Left ventricle myocardium inferior (tissue), 1 donor: ENCODE measurements at places on chromosomes 6 and 20. TPM values are rescaled to one million over a fixed set of nuclear protein-coding genes. Genes with fewer than 3 reads are reported as not detected.

The CYP39A1 gene
- total RNA-seq = 5.4 TPM

The BMP2 gene
- 2.4 TPM for total RNA-seq

The LSM14B gene
- 51.6 TPM for total RNA-seq

The BMP7 gene
- total RNA-seq = 19.9 TPM

The FHL5 gene
- total RNA-seq = 5.3 TPM

The IGF2R gene
- 66.8 TPM for total RNA-seq

The RGL2 gene
- 59.4 TPM for total RNA-seq

The MAS1 gene
- not detected for total RNA-seq

The EPHA7 gene
- total RNA-seq = 12.5 TPM

DNA sequence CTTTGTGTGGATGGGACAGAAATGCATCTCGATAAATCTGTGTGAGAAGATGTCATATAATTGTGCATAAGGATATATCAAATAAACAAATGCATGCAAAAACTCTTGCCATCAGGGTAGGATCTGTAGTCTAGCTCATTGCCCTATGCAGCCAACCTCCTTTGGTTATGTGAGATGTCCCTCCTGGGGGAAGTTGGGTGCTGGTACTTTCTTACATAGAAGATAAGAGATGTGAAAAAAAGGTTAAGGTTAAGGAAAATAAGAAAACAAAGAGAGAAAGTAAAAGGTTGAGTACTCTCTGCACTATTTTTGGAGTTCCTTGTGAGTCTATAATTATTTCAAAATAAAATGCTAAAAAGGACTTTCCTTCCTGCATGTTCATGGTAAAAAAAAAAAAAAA, 30.4 kb downstream of the ZDHHC14 start:
- H3K27me3 ChIP-seq = no peaks in the 10 kb centered on the region
- H3K27ac ChIP-seq = no peak overlapping the region
- peaks cover 16% of the 10 kb centered on the region for H3K4me1 ChIP-seq
- DNase-seq = no peak
- H3K4me3 ChIP-seq = no peak overlapping the region

DNA sequence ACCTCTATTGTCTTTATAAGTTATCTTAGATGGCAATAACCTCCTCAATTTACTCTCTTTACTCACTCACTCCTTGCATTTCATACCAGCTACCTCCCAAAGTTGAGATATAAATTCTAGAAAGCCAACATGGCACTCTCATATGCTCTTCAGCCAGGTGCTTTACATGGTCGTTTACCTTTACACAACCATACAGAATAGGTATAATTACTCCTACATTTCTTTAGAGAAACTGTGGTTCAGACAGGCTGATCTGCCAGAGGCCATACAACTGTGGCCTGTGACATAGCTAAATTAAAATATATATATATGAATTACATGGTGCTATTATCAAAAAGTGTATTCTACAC, 45.7 kb downstream of the HBS1L start:
- no peak overlapping the region for H3K27ac ChIP-seq
- no peak overlapping the region for H3K4me3 ChIP-seq
- DNase-seq = no peak
- no peaks in the 10 kb centered on the region for H3K36me3 ChIP-seq
- peaks cover 3% of the 10 kb centered on the region for H3K4me1 ChIP-seq
- no peaks in the 10 kb centered on the region for H3K27me3 ChIP-seq

- peak overlapping the region; percentile 54 for H3K27ac ChIP-seq
- H3K27me3 ChIP-seq = peaks cover 69% of the 10 kb centered on the region
- H3K36me3 ChIP-seq = no peaks in the 10 kb centered on the region
- DNase-seq = peak; percentile 85
- peak overlapping the region; percentile 83 for H3K4me3 ChIP-seq
Measured at GRCh38 chr6:144063744-144064401, 31.5 kb downstream of the SF3B5 start.

- H3K36me3 ChIP-seq = no peaks in the 10 kb centered on the region
- peak; percentile 27 for DNase-seq
- H3K27ac ChIP-seq = peak overlapping the region; percentile 38
- H3K4me1 ChIP-seq = peaks cover 18% of the 10 kb centered on the region
- H3K4me3 ChIP-seq = no peak overlapping the region
Measured at GRCh38 chr6:105810105-105810921, 275.8 kb upstream of the PRDM1 start.

GRCh38 chr6:106199998-106200397, 113.9 kb downstream of the PRDM1 start:
- peaks cover 41% of the 10 kb centered on the region for H3K36me3 ChIP-seq
- no peaks in the 10 kb centered on the region for H3K4me1 ChIP-seq
- H3K27me3 ChIP-seq = no peaks in the 10 kb centered on the region
- no peak overlapping the region for H3K4me3 ChIP-seq
- H3K27ac ChIP-seq = no peak overlapping the region

- H3K36me3 ChIP-seq = no peaks in the 10 kb centered on the region
- H3K27ac ChIP-seq = no peak overlapping the region
Measured at GRCh38 chr6:337805-338368, 45.6 kb downstream of the DUSP22 start.

DNA sequence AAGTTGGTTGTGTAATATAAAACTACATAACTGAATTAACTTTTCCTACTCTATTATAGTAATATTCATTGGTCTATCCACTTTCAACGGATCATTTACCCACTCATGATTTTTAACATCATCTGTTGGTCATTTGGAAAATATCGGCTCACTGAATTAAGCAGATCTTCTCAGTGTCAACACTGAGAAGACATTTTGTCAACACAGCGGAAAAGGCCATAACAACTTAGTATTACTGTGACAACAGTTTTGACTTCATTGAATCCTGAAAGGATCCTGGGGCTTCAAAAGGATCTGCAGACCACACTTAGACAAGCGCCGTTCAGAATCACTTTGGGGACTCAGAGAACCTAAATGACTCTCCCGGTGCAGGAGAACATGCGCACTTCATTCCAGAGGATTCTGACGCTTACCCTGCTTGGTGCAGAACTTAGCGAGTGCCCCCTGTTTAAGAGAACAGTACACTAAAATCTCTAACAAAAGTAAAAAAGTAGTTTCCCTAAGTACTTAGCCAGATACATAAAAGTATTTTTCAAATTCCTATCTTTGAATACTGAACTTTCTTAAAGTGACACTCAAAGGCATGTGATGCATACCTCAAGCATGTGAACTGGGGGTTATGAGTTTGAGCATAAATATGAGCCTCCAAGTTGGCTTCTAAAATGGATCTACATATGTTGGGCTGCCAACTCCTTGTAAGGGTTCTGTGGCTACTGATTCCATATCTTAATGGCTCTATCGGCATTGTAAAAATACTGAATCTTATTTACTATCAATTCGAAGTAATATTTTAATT, 4.0 kb downstream of the ZBTB2 start:
- H3K36me3 ChIP-seq = no peaks in the 10 kb centered on the region
- H3K4me3 ChIP-seq = no peak overlapping the region

DNA sequence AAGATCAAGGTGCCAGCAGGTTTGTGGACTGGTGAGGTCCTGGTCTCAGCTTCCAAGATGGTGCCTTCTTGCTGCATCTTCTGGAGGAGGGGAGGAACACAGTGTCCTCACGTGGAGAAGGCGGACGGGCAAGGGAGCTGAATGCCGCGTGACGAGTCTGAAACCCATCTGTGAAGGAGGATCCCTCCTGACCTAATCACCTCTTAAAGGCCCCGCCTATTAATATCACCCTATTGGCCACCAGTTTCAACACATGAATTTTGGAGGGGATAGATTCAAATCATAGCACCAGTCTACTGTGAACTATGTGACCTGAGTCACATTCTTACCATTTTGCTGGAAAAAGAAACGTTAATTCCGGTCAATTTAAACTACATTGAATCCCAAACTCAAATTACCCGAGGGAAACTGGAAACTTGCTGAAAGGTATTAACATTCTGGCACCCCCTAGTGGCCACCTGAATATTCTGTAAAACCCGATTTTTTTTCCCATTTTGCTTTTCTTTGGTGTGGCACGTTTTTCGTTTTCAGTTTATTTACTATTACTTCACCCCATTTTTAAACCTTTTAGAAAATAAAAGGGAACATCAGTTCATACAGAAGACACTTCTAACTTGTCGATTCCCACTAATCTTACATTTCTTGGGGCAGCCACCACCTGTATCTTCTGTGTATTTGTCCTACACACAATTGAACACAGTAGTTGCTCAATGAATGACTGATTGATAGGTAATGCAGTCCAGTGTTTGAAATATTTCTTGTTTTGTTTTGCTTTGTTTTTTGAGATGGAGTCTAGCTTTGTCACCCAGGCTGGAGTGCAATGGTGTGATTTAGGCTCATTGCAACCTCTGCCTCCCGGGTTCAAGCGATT, 17.9 kb upstream of the CCDC170 start:
- H3K27ac ChIP-seq = no peak overlapping the region
- H3K4me1 ChIP-seq = peaks cover 6% of the 10 kb centered on the region
- no peaks in the 10 kb centered on the region for H3K27me3 ChIP-seq
- no peaks in the 10 kb centered on the region for H3K36me3 ChIP-seq
- DNase-seq = no peak

DNA sequence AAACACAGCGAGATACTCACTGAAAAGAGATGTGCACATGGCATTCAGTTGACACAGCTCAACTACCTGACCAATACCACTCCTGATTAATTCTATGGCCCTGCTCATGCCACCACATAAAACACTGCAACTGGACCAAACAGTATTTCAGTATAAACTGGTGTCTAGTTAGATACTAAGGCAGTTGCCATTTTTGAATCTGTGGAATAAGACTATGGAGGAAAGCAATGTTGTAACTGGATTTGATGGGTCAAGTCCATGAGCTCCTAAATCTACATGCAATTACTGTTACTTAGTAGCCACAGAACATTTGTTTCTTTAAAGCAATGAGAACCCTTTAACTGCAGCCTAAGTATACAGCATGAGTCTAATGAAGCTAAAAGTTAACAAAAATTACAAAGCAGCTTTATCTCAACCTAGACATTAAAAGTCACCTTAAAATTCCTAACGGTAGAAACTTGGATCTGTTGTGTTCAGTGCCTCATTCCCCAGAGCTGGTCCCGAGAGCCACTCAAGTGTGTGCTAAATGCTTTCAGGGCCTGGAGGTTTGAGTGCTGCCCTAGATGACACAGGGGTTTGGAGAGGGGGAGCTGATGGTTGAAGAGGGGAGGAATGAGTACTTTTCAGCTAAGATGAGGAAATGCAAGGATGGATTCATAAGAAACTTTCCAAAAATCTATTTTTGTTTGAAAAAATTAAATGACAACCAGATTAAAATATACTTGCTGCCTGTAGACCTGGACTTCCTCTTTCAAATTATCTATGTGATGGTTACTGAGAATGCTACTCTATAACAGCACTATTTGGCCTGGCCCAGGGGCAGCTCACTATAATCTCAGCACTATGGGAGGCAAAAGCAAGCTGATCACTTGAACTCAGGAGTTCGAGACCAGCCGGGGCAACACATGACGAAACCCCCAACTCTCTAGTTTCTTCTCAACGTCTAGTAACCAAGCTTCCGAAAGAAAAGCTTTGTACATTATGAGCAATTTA, 15.6 kb downstream of the SNX5 start:
- peaks cover 17% of the 10 kb centered on the region for H3K4me1 ChIP-seq
- no peak for DNase-seq
- no peak overlapping the region for H3K27ac ChIP-seq
- peaks cover 84% of the 10 kb centered on the region for H3K36me3 ChIP-seq

DNA sequence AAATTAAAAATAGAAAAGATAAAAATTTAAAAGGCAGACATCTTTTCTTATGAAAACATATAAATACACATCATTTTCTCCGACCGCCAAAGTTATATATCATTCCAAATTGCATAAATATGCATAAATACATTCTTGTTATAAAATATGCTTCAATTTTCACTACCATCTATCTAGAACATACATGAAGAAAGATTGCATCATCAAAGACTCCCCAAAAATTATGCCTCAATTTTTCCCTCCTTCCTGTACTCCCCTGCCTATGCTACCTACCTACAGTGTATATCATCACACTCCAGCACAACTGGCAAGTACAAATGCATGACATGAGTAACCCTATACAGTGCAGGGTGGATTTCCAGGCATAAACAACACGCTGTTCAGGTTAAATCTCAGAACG, 49.9 kb upstream of the TENT5A start:
- H3K27me3 ChIP-seq = no peaks in the 10 kb centered on the region
- H3K4me3 ChIP-seq = no peak overlapping the region
- no peak overlapping the region for H3K27ac ChIP-seq
- no peaks in the 10 kb centered on the region for H3K4me1 ChIP-seq
- H3K36me3 ChIP-seq = no peaks in the 10 kb centered on the region

GRCh38 chr20:38859070-38859690, 53.7 kb downstream of the PPP1R16B start:
- no peak for DNase-seq
- peaks cover 2% of the 10 kb centered on the region for H3K27me3 ChIP-seq
- H3K4me1 ChIP-seq = peaks cover 4% of the 10 kb centered on the region
